Stimulated activated CD8-positive, alpha-beta memory T cell treated with anti-CD3 and anti-CD28 coated beads, Interleukin-15, amount 100 ng/mL, for 48 hours (primary cell): ENCODE measurements at places on chromosomes 12 and 14.

- DNase-seq: peak; percentile 8
Measured at GRCh38 chr14:70714055-70714550, 72.4 kb downstream of the TTC9 start.

DNA sequence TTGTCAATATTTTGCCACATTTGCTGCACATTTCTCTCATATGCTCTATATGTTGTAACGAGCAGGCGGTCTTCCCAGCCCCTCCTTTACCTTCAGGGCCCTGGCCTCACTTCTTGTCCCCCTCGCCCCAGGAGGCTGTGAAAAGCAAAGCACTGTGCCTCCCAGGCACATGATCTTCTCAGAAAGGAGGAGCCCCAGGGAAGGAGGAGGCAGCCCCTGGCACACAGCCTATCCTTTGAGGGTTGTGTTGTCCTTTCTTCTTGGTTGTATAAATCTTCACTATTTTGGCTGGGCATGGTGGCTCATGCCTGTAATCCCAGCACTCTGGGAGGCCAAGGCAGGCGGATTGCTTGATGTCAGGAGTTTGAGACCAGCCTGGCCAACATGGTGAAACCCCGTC lies 77.0 kb downstream of the PPP2R5C start:
- DNase-seq: no peak

DNA sequence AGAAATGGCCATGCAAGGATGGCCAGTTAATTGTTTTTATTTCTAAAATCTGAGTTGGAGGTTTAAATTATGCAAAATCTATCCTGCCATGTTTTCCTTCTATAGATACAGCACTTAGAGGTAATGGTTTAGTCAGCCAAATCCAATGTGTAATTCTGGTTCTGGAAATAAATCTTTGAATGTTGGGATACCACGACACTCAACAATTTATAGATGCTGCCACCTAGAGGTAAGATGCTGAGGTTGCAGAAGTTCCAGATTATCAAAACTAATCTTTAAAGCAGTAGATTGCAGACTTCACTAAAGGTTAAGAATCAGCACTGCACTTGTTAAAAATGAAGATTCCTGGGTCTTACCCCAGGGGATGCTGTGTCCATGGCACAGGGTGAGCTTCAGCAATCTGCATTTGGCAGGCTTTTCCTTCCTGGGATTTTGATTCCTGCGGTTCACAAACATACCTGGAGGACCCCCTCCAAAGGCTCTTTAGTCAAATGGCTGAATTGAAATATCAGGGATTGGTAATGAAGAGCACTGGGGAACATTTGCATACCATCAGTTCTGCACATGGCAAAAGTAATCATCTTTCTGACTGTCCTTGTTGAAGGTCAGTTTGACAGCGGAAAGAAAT lies 53.4 kb upstream of the ANO4 start:
- no peak for DNase-seq

- no peak for DNase-seq
Measured at GRCh38 chr12:40261937-40262336, 37.1 kb downstream of the LRRK2 start.

DNA sequence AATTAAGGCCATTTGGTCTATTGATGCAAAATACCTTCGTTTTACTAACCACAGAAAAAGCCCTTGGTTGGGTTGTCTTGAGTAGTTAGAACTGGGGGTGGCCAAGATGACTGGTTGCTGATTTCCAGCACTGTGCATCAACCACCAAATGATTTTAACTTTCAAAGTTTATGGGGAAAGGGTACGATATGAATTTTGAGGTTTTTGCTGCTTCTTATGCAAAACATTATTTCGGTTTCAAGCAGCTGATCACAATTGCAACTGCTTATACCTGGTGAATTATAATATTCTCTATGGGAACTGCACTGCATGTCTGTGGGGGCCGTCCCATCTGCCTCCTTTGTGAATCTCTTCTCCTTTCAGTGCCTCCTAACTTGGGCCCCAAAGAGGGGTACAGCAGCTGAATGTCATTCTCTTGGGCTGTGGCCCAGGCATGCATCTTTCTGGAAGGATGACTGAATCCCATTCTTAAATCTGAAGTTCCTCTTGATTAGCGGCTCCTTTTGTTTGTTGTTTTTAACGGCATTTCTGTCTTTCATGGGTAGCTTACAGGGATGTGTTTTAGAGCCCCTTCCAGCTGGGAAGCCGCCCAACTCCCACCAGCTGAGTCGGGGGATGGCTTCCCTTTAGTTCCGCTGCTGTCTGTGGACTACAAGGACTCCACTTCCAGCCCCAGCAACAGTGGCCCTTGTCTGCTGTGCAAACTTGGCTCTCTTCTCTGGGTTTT lies 479.8 kb downstream of the ZFP36L1 start:
- peak; percentile 17 for DNase-seq

- DNase-seq: no peak
Measured at GRCh38 chr12:48862760-48863159, 2.9 kb downstream of the RND1 start.

- no peak for DNase-seq
Measured at GRCh38 chr12:73863546-73863945, 674.1 kb upstream of the ATXN7L3B start.

DNA sequence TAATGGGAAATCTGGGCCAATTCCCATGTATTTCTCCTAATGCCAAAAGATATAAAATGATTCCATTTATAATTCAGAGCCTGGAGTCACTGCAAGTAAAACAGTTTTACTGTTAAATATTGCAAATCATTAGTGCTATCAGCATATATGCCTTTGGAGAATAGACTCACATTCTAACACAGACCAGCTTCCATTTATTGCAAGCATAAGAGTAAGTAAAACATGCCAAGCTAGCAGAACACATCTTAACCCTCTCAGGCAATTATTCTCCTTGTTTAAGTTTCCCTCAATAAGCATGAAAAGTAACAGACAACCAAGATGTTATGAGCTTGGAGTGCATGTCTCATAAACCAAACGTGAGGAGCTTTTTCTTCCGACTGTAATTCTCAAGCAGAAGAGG lies 173.9 kb upstream of the GRIP1 start:
- no peak for DNase-seq

- no peak for DNase-seq
Measured at GRCh38 chr12:93461503-93461902, 5.8 kb upstream of the MRPL42 start.

DNA sequence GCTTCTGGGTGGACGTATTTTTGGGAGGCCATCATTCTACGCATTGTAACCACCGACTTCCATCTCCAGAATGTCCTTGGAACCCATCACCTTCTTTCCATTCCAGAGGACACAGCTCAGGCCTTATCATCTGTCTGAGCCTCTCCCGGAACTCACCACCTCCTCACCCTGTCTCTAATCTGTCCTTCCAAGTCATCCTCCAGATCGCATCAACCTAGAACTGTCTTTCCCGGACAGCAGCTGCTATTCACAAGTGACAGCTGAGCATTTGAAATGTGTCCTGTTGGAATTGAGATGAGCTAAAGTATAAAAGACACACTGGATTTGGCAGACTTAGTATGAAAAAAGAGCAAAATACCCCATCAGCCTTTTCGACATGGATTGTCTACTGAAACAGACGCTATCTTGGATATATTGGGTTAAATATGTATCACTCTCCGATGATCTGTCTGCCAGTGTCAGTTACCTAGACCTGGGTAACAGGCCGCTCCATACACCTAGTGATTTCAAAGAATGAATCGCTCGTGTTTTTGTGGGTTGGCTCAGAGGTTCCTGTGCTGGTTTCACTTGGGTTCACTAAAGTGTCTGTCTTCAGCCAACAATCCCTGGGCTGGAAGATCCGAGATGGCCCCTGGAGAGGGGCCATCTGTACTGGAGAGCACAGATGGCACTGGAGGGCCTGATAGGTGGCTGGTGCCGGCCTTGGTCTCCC lies 104.4 kb upstream of the RFLNA start:
- no peak for DNase-seq

- DNase-seq: no peak
Measured at GRCh38 chr14:49527221-49527620, 59.0 kb downstream of the RPS29 start.

DNA sequence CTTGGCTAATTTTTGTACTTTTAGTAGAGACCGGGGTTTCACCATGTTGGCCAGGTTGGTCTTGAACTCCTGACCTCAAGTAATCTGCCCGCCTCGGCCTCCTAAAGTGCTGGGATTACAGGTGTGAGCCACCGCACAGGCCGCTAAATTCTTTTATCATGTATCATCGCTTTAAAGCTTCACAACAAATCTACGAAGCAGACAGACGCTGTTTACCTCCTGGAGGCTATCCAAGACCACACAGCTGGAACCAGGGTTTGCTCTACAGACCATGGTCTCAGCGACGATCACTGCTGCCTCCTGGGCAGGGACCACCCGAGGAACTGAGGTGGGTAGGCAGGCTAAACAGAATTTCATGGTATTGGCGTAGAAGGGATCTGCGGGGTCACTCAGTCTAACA lies 27.2 kb downstream of the KRT80 start:
- no peak for DNase-seq

- peak; percentile 36 for DNase-seq
Measured at GRCh38 chr12:48542300-48542928, 17.0 kb downstream of the OR8S1 start.

GRCh38 chr12:49825360-49825970 lies 2.7 kb downstream of the NCKAP5L start:
- no peak for DNase-seq

- no peak for DNase-seq
Measured at GRCh38 chr12:32997471-32997870, 100.9 kb upstream of the PKP2 start.

GRCh38 chr12:124837958-124838803 lies 25.5 kb downstream of the SCARB1 start:
- no peak for DNase-seq

DNA sequence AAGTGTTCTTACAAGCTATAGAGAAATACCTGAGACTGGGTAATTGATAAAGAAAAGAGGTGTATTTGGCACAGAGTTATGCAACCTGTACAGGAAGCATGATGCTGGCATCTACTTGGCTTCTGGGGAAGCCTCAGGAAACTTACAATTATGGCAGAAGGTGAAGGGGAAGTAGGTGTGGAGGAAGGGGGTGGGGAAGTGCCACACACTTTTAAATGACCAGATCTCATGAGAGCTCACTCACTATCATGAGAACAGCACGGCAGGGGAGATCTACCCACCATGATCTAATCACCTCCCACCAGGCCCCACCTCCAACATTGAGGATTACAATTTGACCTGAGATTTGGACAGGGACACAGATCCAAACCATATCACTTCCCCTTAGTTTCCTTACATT lies 32.8 kb downstream of the TSHR start:
- no peak for DNase-seq

DNA sequence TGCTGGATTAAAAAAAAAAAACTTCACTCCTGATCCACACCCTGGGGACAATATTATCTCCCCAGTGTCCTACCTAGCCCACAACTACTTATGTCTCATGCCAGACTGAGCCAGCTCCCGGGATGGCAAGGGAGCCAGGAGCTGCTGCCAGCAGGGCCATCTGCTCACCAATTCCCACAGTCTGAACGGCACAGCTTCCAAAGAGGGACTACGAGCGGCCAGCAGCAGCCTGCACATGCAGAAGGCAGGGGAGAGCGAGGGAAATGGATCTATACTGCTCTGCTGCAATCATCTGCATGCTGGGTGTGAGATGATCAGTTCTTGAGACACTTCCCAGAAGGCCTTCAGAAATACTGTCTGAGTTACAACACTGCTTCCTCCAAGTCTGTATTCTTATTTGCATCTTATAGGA lies 11.1 kb downstream of the SSH1 start:
- no peak for DNase-seq

DNA sequence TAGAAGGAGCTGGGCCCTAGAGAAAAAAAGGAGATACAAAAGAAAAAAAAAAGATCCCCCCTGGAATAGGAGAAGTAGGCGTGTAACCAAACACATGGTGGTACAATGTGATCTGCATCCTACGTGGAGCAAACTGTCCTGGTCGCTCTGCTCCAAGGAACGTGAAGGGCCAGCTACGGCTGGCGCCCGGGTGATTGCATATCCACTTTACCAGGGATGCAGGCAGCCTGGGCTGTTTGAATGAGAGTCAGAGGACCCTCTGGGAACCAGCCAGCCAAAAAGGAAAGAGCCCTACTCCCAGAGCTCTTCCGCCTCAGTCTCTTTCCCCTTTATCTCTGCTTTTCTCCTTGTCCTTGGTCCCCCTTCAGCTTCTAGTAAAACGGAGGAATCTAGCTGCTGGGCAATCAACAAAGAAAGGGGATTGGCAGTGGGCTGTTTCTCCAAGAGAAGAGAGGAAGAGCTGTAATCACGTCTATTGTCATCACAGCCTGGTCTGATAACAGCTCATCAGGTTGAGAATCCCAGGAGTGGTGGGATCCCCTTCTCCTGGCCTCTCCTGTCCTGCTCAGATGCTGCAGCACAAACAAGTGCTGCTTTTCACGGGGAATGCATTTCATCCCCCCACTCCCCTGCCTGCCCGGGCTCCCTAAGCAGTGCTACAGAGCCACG lies 156.0 kb downstream of the ADCK1 start:
- DNase-seq: no peak

GRCh38 chr14:57811998-57812546 lies 53.8 kb downstream of the SLC35F4 start:
- no peak for DNase-seq

DNA sequence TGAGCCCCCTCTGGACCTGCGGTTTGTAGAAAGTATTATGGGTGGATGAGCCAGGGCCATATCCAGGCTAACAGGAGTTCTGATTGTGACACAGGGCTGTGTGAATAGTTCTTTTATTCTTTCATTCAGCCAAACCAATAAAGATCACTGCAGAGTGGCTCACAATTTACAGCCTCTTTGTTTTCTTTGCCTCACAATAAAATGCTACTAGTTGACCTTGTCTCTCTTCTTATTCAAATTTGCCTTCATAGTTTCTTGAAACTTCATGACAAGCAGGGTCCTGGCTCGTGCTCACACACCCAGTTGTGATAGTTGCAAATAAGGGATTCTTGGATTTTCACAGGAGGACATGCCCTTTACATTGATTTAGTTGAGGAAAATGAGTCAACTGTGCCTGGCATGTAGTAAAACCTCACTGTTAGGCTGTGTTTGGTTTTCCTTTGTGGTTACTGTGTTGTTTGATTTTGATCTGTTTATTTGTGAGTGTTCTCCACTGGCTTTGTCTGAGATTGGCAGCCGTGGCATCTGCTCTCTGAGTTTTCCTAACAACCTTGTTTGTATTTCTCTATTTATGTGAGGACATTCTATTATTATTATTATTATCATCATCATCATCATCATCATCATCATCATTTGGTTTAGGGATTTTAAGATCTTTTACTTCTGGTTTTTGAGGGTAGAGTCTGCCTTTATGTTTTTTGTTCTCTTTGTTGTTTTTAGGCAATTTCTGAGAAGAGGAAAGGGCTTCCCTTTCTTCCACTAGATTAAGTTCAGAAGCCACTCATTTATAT lies 2.7 kb upstream of the KRT6B start:
- no peak for DNase-seq
